ENCODE measurements at places on chromosomes 5 and 9.

- DNase-seq = no peak
These were observed 80.5 kb upstream of the JAK2 start for GRCh38 chr9:4904322-4905134.

- no peak for DNase-seq
These were observed 69.9 kb downstream of the MAMDC2 start for GRCh38 chr9:70113403-70114022.

DNA sequence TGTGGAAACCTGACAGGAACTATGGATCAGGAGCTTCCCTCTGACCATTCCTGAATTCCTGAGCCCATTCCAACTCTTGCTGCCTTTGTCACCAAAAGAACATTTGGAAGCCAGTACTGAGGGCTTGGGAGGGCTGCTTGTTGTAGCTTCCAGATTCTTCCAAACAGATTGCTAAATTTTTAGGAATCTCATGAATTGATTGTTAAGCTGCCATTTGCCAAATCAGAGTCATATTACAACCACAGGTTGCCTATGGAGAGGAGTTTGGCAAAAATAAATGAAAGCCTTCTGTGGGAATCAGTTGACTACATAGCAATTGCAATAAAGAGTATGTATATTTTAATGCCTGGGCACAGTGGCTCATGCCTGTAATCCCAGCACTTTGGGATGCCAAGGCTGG is 39.2 kb upstream of the SLC28A3 start:
- no peak for DNase-seq

- no peak for DNase-seq
These were observed 1061.0 kb downstream of the NR2F1-AS1 start for GRCh38 chr5:92519811-92520632.

- no peak for DNase-seq
These were observed 119.7 kb upstream of the RPS23 start for GRCh38 chr5:82397741-82398320.

DNA sequence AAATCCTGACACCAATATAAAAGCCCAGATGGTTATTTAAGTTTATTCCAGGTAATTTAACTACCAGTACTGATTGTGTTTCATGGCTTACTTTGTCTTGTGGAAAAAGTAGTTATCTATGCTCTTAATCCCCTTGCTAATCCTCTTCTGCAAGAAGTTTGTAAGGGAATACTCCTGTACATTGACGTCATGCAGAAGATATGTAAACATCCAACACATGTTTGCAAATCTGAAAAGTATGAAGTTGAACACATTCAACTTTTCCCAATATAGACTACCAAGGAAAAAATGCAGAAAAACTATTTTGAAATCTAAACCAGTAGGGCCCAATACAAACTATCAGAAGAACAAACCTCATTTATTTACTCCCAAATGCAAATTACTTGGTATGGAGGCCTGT is 56.3 kb upstream of the ELL2 start:
- peak; percentile 81 for DNase-seq

- DNase-seq = no peak
These were observed 456.0 kb downstream of the BNC2 start for GRCh38 chr9:16414451-16414850.

GRCh38 chr9:137607141-137607857 is 1.8 kb downstream of the ARRDC1 start:
- no peak for DNase-seq

DNA sequence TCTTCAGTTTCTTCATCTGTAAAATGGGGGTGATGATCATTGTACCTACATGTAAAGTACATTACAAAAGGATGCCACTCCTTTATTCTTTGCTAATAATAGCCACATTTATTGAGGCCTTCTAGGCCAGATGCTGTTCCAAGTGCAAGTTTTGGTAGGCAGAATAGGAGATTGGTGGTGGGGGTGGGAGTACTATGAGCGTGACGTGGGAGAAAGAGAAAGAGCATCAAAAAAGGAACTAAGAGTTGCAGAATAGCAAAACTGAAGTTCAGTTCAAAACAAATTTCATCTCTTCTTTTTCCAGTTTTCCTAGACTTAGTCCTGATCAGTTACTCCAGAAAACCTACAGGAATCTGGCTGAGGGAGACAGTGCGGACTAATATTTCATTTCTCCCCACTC is 174.1 kb downstream of the SNX18 start:
- no peak for DNase-seq

DNA sequence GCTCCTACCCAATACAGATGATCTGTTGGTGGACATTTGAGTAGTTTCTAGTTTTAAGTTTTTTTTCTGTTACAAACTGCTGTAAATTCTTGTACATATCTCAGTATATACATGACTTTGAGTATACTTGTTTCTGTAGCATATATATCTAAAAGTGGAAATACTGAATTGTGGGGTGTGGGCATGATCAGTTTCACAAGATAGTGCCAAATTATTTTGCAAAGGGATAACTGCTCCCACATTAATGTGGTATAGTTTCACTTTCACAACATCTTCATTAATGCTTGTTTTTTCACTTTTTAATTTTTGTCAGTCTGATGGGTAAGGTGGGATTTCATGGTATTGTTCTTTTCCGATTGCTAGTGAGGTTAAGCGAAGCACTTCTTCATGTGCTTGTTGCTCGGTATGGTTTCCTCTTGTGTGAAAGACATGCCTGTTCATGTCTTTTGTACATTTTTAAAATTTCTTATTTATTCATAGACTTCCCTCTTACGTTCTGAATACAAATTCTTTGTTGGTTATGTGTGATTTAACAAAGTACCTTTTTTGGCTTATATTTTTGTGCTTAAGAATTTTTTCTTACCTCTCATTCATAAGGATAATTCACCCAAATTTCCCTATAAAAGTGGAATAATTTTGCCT is 103.5 kb downstream of the CDC42SE2 start:
- no peak for DNase-seq

DNA sequence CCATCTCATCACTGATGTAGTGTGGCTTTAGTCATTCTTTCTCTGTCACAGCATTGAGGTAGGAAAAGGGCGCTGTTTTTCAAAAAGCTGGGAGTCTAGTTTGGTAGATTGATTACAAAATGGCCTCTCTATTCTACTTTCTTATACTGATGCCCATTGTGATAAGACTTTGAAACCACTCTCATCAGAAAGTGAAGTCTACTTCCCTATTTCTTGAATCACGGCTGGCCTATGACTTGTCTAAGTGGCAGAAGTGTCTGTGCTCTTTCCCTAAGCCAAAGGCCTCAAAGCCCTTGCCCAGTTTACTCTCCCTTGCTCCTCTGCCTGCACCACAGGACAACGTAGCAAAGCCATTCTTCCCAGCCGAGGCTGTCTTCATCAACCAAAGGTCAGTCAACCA is 83.0 kb upstream of the IL33 start:
- no peak for DNase-seq

- DNase-seq = no peak
These were observed 92.5 kb upstream of the DMRT1 start for GRCh38 chr9:748861-749497.

- DNase-seq = no peak
These were observed 80.0 kb upstream of the OTULINL start for GRCh38 chr5:14501353-14502293.

DNA sequence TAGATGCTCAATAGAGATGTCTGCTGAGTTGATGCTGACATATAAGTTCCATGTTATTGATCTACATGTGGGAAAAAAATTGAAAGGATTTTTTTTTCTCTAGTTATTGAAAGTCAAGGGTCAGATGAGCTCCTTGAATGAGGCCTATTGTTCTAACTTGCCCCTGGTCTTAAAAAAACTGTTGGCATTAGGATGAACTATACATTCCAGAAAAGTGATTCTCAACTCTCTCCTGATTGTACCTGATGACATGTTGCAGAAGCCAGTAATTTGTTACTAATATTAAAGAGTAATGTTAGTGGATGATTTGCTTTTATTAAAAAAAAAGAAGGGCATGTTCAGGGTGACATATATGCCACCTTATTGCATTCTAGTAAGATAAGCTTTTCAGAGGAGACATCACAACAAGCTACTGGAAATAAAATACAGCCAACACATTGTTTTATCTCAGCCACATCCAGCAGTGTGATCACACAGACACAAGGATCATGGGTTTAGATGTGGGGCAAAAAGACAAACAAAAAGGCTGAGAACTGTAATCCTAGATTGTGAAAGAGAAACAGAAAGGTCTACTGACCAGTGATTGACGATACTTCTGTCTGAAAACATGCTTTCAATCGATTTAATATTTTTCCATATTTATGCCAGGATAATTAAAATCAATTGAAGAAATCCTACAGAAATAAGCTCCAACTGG is 1314.1 kb upstream of the C9orf72 start:
- DNase-seq = no peak

DNA sequence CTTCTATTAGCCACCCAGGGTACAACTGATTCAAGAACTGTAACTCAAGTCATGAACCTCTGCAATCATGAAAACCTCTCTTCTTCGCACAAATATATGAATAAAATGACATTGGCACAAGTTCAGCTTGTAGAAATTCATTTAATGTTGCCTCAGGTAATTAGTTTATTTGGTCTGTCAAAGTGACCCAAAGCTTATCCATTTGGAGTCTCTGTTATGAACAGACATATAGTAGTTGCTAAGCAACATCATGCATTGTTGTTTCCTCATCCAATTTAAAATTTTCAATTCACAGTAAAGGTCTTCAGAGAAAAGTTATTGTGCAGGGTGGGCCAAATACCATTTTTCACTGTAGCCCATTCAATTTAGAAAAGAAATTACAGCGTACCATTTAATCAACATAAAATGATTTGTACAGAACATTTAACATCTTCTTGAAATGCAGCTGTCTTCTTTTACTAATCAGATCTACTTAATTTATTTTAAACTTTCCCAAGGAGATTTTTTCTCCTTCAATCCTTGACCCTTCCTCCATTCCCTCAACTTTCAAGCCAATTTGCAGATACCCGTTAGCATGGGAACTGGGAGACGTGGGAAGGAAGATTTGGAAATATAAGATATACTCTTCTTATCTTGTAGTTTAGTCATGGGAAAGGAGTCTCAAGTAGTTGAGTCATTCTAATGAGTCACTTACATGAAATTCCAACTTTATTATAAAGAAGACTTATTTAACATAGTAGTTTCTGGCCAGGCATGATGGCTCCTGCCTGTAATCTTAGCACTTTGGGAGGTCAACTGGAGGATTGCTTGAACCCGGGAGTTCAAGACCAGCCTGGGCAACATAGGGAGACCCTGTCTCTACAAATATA is 231.3 kb downstream of the ATPSCKMT start:
- no peak for DNase-seq

GRCh38 chr5:176803068-176803942 is 7.1 kb upstream of the UNC5A start:
- peak; percentile 29 for DNase-seq

DNA sequence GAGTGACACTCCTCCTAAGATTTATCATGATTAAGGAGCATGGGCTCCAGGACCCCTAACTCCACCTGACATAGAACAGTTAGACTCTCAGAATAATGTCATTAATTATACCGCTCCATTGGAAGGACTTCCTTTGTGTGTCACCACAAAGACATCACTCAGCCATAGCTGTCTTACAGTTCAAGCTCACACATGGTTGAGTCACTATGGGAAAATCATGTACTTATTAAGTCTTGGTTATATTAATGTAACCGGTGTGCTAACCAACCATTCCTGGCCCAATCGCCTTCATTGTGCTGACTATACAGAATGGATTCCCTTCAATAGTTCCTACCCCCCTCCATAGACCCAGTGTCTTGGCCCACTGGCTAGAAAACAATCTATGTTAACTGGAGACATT is 10.9 kb upstream of the MCCC2 start:
- no peak for DNase-seq

GRCh38 chr5:927172-928015 is 34.7 kb downstream of the TRIP13 start:
- no peak for DNase-seq

DNA sequence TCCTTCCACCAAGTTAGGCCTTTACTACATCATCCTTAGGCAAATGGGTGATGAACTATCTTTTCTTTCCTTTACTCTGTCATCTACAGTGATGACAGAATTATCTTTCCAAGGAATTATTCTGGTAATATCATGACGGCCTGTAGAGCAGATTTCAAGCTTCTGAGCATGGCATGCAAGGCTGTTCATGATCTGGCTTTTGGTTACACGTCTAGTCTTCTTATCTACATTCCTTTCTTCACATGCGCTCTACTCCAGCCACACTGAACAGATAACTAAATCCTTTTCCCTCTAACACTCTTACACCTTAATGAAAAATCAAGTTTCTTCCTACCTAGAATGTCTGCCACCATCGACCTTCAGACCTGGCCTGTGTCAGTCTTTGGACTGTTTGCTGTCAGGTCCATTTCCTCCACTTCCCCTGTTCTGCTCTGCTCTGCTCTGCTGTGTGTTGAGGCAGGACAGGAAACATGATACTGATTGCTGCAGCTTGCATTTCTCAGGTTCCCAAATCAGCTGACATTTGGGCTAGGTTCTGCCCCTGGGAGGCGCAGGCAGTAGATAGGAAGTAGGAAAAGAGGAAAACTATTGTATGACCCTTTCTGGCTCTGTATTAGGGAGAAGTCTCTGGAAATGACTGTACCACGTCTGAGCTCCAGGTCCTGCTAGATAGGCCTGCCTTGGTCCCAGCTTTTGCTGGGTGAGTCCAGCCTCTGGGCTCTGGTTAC is 4.2 kb downstream of the SCGB3A2 start:
- DNase-seq = no peak

DNA sequence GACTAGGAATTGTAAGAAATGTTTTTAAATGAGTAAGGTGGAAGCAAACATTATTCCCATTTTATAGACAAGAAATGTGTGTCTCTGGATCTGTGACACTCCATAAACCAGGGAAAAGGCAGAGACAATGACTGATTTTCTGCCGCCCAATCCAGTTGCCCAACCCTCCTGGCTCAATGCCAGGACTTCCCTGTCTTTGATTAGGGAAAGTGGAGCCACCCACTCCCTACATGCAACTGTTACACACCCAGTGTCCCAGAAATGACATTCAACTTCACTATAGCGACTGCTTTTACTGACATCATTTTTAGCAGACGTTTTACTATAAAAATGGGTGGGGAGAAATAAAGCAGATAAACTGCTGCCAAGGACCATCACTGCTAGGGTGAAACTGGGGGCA is 79.7 kb downstream of the THBS4 start:
- DNase-seq = no peak

- no peak for DNase-seq
These were observed 39.5 kb downstream of the PRRT1B start for GRCh38 chr9:131584858-131585257.

DNA sequence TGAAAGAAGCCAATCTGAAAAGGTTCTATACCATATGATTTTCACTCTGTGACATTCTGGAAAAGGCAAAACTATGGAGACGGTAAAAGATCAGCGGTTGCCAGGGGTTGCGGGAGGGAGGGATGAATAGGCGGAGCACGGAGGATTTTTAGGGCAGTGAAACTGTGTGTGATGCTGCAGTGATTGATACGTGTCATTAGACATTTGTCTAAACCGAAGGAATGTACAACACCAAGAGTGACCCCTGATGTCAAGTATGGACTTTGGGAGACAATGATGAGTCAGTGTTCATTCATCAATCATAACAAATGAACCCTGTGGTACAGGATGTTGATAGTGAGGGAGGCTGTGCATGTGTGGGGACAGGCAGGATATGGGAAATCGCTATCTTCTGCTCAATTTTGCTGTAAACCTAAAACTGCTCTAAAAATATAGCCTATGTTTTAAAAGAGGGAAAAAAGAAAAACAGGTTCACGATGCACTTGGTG is 34.4 kb downstream of the ERGIC1 start:
- no peak for DNase-seq

Data from NCI-H524 treated with DMSO at 0.1 percent for 48 hours (cell line).